ENCODE measurements at places on chromosomes 13 and 19.
A peak's percentile ranks its signal among the peaks of the same experiment; 100 is the strongest.

DNA sequence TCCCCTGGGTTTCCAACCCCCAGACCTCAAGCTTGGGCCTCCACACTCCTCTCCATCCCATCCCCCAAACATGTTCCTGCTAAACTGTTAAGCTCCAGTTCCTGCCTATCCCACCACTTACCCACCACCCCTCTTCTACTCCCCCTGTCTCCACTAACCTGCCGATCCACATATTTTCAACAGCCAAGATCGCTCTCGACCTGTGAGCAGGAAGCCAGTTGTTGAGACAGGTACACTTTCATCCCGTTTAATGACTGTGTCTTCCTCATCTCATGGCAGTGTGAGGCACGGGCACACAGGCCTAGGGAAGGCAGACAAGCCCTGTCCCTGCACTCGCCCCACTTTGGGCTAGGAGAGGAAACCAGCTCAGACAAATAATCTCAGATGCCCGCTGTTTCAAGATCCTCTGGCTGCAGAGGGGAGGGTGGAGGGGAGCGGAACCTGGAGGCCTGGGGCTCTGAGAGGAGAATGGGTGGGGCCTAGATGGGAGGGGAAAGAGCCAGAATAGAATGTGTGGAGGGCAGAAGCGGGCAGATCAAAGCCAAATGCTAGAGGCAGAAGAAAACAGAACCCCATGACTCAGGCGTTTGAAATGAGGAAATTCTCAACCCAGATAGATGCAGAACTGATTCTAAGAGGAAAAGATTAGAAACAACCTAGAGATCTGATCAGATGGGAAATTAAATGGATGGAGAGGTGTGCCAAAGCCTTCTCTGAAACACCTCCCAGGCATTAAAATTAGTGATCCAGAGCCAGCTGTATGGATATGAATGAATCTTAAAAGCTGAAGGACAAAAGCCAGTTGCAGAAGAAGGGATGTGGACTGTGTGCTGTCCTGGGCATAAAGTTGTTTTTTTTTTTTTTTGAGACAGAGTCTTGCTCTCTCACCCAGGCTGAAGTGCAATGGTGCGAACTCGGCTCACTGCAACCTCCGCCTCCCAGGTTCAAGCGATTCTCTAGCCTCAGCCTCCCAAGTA is 16.9 kb upstream of the CYP2S1 start:
- peak; percentile 95 for DNase-seq

DNA sequence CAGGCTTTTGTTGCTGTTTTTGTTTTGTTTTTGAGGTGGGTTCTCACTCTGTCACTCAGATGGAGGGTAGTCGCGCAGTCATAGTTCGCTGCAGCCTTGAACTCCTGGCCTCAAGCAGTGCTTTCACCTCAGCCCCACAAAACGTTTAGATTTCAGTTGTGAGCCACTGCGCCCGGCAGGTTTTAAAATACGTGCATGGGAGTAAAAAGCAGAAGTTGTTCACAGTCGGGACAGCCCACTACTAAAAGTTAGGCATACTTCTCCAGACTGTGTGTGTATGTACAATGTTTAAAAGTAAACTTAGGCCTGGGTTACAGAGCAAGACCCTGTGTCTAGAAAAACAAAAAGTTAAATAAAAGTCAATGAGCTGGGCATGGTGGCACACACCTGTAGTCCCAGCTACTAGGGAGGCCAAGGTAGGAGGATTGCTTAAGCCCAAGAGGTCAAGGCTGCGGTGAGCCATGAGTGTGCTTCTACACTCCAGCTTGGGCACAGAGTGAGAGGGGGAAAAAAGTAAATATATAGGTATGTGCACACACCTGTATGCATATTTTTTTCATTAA is 6.1 kb downstream of the SAFB start:
- no peak for DNase-seq

DNA sequence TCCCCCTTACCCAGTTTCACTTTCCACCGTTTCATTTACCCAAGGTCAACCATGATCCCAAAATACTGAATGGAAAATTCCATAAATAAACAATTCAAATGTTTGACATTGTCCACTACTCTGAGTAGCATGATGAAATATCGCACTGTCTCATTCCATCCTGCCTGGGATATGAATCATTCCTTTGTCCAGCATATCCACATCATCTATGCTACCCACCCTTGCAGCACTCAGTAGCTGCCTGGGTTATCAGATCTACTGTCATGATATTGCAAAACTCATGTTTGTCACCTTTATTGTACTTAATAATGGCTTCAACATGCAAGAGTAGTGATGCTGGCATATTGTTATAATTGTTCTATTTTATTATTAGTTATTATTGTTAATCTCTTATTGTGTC is 263.9 kb upstream of the NBEA start:
- DNase-seq: no peak

DNA sequence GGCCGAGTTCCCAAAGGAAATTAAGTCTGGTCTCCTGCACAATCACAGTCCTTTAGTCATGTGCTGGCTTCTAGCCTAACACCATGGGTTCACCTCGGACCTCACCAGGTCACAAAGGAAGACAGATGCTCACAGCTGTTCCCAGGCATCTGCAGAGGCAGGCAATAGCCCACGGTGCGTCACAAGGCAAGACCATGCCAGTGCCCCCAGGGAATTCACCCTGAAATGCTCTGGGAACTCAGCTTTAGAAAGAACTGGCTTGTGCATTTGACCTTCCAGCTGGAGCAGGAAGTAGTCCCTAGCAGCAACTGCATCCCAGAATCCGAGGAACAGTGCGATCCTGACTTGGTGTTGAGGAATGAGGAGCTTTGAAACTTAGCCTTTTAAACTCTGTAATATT is 96.8 kb upstream of the WASF3 start:
- DNase-seq: no peak

DNA sequence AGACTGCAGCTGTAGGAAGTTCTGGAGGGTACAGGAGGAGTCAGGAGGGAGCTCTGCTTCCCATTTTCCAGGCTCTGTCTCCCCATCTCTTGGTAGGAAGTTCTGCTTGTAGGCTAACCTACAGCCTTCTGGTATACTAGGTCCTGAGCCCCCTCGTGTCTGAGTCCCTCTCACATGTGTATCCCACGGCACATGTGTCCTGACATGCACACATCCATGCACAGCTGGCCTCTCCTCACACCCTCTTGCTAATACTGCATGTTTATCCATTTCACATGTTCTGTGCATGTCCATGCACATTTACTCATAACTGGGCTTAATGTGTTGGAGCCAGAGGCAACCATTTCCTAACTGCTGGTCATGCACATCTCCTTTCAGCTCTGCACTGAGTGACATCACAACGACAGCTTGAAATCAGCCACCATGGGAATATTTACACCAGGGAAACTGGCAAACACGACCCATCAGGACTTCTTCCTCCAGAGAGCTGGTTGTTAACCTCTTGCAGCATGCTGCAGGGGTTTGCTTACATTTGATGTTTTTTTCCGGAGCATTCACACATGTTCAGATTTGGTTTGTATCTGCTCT is 3.0 kb downstream of the CD209 start:
- DNase-seq: peak; percentile 48

GRCh38 chr19:995051-995827 is 5.0 kb upstream of the GRIN3B start:
- DNase-seq: no peak

GRCh38 chr13:94707400-94708021 is 4.8 kb downstream of the SOX21 start:
- peak; percentile 46 for DNase-seq

DNA sequence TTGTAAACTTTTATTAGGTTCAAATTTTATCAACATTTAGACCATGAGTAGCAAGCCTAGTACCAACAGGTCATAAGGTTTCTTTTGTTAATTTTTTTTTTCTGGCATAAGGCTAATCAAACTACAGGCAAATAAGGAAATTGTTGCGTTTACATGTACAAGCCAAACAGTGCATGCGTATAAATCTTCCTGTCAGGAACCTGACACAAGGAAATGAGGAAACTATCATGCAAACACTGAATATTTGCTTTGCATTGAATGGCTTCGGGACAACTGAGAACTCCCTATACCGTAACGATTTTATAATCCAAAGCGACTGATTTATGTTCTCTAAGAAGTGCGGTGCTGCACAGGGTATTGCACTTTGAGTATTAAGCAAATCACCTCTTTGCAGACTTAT is 133.0 kb upstream of the TRPC4 start:
- DNase-seq: no peak

- peak; percentile 41 for DNase-seq
Observed at GRCh38 chr19:21269813-21270212, 59.4 kb downstream of the ZNF708 start.

GRCh38 chr13:51769455-51770127 is 34.4 kb downstream of the DHRS12 start:
- DNase-seq: peak; percentile 64

- DNase-seq: peak; percentile 91
Observed at GRCh38 chr19:10288662-10289166, 1.0 kb upstream of the ICAM5 start.

GRCh38 chr19:19452243-19453124 is 47.0 kb downstream of the GATAD2A start:
- no peak for DNase-seq

- DNase-seq: peak; percentile 89
Observed at GRCh38 chr19:38869836-38870607, 8.1 kb downstream of the RINL start.

DNA sequence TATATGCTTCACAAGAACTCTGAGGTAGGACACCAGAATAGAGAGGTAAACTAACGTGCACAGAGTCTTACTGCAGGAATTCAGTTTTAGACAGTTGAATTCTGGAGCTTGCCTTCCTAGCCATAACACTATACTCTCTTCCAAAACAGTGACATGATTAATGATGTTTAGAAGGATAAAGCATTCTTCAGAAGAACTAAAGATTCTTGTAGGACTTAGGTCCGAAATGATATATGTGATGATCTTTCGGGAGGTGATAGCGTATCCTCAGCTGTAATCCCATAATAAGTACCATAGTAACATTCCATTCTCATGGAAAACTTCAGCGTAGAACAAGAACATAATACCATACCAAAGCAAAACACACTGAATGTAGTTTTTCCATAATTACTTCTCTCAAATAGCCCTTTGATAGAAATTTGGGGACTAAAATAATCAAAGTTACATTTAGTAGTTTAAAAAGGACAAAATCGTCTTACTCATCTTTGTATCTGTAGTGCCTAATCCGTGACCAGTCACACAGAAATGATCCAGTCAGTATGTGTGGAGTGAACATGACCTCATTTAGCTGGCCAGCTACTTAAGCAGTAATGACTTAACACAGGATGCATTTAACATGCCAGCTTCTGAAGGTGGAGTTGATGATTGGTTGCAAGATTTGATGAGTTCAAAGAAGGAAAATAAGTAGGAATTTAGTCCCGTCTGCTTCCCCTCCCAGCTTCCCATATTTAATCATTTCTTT is 38.4 kb downstream of the PIBF1 start:
- DNase-seq: peak; percentile 78

GRCh38 chr19:2291185-2291751 is 9.3 kb upstream of the PEAK3 start:
- DNase-seq: peak; percentile 90

GRCh38 chr19:1133471-1133929 is 29.7 kb downstream of the GPX4 start:
- DNase-seq: peak; percentile 95

GRCh38 chr19:44113784-44114390 is 688 bp downstream of the ZNF225 start:
- peak; percentile 78 for DNase-seq

DNA sequence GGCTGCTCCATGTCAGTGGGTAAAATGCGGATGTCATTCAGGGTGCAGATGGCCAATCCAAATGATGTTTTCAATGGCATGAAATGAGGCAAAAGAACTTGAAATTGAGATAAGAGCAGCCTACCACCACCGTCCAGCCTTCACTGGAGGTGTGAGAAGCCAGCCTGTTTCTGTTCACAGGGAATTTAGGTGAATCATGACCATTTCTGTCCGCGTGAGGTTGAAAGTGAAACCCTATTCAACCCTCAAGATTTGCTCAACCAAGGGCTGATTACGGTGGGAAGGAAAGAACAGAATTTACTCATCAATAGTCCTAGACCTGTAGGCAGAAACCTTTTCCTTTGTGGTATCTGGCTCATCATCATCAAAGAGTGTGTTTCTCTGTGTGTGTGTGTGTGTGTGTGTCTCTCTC is 370.7 kb downstream of the COG6 start:
- no peak for DNase-seq

- peak; percentile 76 for DNase-seq
Observed at GRCh38 chr13:20654156-20654555, 49.3 kb upstream of the IL17D start.

GRCh38 chr13:89136678-89137077 is 1465.5 kb downstream of the SLITRK5 start:
- no peak for DNase-seq

DNA sequence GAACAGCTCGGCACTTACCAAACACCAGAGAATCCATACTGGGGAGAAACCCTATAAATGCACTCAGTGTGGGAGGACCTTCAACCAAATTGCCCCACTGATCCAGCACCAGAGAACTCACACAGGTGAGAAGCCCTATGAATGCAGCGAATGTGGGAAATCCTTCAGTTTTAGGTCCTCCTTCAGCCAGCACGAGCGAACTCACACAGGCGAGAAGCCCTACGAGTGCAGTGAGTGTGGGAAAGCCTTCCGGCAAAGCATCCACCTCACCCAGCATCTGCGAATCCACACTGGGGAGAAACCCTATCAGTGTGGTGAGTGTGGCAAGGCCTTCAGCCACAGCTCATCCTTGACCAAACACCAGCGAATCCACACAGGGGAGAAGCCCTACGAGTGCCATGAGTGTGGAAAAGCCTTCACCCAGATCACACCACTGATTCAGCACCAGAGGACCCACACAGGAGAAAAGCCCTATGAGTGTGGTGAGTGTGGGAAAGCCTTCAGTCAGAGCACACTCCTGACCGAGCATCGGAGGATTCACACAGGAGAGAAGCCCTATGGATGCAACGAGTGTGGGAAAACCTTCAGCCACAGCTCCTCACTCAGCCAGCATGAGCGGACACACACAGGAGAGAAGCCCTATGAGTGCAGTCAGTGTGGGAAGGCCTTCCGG is 8.3 kb downstream of the ZNF135 start:
- no peak for DNase-seq

All from osteoblast (primary cell).